Frontal cortex (tissue), 4 donors: ENCODE measurements at places on chromosomes 6 and 20. TPM values are rescaled to one million over a fixed set of nuclear protein-coding genes. Genes with fewer than 3 reads are reported as not detected.

The CLPSL1 gene
- not detected for total RNA-seq

DNA sequence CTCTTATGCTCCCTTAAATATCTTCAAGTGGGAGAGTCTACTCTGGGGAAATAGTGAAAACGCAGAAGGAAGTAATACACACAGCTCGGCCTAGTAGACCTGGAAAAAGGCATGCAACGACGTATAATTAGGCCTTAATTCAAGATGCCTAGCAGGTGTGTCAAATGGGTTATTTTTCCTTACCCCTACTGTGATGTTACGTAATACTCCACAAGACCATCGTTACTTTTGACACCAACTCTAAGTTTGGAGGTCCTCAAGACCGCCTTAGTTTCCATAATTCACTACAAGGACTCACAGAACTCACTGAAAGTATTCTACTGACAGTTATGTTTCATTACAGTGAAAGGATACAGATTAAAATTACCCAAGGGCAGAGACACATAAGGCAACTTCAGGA is 1024.3 kb upstream of the MAP3K7 start:
- DNase-seq = no peak

GRCh38 chr6:143896126-143896860 is 32.0 kb downstream of the ZC2HC1B start:
- DNase-seq = no peak

DNA sequence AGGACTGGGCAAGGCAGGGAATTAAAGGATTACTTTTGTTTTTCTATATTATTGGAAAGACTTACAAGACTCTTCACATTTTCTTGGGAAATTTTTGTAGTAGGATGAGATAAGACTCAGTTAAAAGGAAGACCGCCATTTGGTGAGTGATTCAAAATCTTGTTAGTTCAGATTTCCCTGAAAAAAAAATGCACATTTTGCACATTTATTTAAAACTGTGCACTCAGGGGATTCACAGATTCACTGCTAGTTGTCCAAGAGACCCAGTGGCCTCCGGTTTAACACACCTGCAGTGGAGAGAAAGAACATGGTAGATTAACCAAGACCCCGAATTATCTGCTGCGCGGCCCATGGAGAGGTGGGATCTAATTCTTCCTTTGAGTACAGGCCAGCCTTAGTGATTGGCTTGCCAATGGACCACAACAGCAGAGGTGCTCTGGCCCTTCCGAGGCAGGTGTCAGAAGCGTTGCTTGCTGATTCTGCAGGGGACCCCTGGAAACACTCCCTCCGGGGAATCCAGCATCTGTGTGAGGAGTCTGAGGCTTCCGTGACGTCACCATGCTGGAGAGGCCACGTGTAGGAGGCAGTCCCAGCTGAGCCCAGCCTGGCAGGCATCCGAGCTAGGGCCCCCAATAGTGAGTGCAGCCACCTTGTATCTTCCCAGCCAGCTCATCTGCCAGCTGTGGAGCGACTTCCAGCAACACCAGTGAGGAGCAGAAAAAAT is 68.9 kb downstream of the ZNF217 start:
- DNase-seq = no peak

The COL9A3 gene
- total RNA-seq = 10.2 TPM

DNA sequence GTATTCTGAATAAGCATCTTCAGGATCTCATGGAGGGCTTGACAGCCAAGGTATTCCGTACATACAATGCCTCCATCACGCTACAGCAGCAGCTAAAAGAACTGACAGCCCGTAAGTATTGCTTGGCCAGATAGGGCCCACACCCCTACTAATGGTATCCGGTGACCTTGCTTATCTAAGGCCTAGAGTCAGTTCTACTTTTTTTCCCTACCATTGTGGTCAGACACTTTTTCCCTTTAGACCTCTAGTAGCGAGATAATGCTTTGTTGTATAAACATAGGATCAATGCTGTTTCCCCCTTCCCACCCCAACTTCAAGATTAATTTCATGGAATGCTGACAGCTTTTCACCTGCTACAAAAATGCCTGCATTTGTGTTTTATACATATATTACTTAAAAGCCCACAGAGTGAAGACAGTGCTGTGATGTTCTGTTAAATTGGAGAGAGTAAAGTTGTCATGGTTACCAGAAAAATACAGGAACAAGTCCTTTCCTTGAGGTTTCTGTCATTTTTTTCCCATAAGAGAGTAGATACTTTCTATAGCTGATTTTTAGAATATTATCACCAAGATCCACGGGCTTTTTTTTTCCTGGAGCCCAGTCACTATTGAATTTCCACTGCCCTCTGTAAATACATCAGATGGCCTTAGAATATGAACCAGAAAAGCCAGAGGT is 20.9 kb upstream of the PLCG1 start:
- no peak for DNase-seq

The KPNA5 gene
- 52.6 TPM for total RNA-seq

DNA sequence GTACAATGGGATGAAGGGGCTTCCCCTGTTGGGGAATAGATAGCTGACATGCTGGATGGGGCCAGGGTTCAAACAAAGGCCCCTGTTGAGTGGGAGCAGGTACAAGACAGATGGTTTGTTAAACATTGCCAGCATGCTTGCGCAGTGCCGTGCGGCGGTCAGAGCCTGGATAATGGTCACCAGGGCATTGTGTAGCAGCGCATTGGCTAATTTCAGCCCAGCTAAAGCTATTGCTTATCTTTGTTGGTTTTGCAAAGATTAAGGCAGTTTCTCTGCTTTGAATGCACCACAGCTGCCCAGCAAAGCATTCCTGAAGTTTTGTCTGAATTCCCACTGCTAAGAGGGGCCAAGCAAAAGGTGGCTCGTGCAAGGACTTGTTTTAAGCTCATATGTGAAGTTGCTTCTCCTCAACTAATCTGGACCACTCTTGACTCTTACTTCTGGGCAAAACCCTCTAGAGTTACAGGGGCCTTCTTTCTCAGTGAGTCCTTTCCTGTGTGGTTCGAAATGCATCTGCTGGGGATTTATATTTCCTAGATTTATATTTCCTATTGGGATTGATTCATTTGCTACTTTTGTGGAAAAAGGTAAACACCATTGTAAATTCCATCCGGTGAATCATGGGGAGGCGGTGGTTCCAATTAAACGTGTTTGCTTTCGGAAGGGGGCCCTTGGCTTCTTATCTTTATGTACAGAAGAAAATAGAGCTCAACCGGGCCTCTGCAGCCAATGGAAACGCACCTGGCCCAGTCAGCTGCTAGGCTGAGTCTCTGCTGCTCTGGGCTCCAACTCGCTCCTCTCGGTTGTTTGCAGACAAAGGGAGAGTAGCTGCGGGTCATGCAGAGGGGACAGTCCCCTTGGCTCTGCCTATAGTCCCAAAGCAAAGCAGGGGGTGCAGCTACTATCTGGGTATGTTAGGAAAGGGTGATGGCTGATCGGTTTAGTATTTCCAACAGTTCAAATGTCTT is 72.1 kb downstream of the FOXA2 start:
- DNase-seq = no peak

GRCh38 chr6:35514587-35514986 is 1.9 kb upstream of the TULP1 start:
- no peak for DNase-seq

DNA sequence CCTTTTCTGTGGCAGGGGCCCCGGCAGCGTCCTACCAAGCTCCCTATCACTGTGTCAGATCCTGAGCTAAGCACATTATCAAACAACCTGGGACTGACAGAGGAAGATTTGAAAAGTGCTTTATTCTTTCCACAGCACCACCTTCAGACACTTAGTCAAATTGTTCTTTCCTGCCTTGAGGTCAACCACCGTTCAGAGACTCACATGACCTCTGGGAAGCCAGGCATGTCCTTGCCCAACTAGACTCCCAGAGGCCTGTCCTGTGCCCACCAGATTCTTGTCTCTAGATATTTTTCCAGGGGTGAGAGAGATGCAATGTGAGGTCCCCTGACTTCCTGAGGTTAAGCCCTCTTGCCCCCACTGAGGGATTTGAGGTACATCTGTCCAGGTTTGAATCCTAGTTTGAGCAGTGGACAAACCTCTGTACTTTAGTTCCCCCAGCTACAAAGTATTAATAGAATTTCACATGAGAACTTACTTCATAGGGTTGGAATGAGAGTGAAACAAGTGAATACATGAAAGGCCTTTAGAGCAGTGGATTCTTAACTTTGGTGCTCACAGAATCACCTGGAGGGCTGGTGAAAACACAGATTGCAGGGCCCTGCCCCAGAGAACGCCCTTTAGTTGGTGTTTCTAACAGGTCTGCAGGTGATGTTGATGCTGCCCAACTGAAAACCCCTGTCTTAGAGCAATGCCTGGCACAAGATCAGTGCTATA is 179.8 kb downstream of the CLIC5 start:
- DNase-seq = no peak

- no peak for DNase-seq
Observed at GRCh38 chr6:139600919-139601475, 226.5 kb upstream of the CITED2 start.

The SUMO4 gene
- 2.4 TPM for total RNA-seq

GRCh38 chr6:65075705-65076230 is 631.3 kb downstream of the EYS start:
- DNase-seq = no peak

The B3GAT2 gene
- total RNA-seq = 18.8 TPM

DNA sequence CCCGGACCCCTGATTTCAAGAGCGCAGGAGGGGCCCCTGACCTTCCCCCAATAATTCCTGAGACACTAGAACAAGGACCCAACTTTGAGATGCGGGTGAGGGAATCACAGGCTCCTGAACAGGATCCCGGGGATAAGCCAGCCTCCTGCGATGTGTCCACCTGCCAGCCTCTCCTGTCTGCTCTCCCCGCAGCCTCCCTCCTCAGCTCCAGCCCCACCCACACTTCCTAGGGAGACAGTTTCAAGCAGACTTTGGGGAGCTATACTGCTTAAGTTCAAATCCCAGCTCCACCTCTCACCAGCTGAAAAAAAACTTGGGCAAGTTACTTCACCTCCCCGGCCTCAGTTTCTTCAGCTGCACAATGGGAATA is 50.8 kb downstream of the GRM4 start:
- DNase-seq = no peak

The MYT1 gene
- 6.9 TPM for total RNA-seq

DNA sequence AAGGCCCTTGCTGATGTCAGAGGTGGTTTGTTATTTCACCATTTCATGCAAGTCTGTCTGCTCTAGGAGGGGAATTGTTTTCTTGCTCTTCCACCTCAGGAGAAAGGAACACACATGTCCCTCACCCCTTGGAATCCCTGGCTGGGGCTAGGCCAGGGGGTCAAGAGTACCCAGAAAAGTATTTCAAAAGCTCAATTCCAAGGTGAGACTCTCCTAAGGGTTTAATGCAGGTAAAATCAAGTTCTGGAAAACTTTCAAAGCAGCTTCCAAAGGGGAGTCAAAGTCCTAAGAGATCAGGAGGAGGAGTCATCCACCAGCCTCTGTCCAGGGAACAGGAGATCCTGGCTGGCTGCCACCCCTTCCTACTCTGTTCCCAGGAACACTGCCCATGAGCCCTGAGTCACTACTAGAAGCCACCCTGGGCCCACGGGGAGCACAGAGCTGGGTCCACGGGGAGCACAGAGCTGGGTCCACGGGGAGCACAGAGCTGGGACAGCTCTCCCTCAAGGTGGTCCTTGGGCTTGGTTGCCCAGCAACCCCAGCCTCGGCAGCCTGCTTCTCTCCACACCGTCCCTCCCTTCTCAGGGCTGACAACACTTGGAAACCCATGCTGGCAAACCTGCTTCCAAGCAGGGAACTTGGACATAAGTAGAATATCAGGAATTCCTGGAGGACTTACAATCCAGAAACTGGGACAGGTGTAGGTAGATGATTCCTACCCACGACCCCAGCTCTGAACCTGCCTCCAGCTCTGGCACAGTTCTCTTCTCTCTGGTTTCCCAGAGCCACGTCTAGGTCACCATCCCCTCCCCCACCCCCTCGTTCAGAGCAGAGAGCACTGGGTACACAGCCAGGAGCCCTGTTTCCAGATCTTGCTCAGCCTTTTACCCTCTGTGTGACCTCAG is 35.3 kb upstream of the CDKN1A start:
- DNase-seq = peak; percentile 46

DNA sequence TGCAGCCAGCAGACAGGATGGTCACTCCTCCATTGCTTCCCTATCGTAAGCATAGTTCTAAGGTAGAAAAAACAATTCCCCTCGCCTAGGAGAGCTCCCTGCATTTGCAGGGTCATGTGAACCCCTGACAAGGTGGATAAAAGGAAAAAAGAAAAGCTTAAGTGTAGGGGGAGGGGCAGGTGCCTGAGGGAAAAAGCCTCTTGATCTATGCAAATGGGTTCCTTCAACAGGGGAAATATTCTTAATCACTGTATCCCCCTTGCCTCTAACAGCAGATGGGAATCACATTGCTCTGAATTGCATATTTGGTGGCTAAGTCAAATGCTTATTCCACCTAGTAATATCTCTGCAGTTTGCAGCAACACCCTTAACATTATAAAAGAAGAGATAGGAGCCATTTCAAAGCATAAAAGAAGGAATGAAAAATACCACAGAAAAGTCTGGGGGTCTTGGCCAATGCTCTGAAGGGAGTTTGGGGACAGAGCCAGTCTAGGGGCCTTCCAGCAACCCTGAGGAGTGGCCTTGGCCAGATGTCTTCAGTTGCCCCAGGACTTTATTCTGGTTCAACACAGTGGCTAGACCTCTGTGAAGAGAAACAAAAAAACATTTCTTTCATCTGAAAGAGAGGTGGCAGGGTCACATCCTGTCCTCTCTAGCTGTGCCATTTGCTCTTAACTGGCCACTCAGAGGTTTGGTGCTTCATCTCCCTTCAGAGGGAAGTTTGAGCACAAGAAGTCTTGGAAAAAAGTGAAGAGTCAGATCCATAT is 660.4 kb upstream of the GJE1 start:
- DNase-seq = no peak

The PROCR gene
- total RNA-seq = 4.9 TPM

- peak; percentile 52 for DNase-seq
Observed at GRCh38 chr6:136306466-136306865, 16.8 kb upstream of the BCLAF1 start.

DNA sequence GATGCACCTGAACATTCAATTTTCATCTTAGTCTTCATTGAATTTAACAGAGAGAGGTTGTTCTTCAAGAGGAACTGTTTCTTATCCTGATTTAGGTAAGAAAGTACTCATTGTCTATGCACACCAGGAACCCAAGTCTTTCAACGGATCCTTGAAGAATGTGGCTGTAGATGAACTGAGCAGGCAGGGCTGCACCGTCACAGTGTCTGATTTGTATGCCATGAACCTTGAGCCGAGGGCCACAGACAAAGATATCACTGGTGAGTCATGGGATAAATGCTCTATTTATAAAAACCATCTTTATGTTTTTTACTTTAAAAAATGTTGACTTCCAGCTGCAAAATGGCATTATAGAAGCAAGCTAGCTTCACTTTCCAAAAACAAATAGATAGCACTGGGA is 10.2 kb downstream of the NQO2 start:
- no peak for DNase-seq

DNA sequence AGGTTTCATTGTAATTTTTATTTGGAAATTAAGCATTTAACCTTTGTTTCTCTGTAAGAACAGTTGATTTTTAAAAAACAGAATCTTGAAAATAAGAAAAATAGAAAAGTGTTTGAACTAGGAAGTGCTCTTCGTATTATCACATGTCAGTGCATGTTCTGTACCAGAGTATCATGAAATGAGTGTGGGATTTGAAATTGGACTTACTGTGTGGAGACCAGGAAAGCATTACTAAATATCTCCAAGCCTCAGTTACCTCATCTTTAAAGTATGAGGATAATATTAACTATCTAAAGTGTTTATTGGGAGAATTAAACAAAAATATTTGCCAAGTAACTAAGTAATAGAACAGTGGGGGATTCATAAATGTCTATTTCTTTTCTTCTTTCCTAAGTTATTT is 156.9 kb upstream of the FLRT3 start:
- no peak for DNase-seq
